NCI-H748 treated with DMSO at 0.1 percent for 48 hours (cell line): ENCODE measurements at places on chromosomes 1 and 21.

DNA sequence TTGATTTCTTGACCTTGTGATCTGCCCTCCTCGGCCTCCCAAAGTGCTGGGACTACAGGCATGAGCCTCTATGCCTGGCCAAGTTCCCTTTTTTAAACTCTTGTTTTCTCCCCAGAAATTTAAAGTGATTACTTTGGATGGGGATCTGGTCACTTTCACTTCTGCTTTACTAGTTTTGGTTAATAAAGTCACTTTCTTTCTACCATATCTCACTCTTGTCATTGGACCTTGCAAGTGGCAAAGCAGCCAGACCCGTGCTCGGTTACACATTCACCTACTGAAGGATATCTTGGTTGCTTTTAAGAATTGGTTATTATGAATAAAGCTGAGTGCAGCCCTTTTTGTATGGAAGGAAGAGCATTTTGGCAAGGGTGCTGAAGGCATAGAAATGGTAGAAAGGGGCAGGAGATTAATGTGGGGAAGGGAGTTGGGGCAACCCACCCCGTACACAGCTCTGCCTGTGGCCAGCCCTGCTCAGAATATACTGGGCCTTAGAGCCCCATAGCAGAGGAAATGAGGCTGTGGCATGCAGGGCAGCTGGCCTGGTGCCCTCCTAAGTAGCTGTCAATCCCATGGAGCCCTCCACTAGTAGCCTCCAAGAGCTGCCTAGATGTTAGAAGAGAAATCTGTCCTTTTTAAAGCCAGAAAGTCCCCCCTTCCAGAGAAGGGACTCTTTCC, 40.7 kb downstream of the CD2 start:
- DNase-seq: no peak

DNA sequence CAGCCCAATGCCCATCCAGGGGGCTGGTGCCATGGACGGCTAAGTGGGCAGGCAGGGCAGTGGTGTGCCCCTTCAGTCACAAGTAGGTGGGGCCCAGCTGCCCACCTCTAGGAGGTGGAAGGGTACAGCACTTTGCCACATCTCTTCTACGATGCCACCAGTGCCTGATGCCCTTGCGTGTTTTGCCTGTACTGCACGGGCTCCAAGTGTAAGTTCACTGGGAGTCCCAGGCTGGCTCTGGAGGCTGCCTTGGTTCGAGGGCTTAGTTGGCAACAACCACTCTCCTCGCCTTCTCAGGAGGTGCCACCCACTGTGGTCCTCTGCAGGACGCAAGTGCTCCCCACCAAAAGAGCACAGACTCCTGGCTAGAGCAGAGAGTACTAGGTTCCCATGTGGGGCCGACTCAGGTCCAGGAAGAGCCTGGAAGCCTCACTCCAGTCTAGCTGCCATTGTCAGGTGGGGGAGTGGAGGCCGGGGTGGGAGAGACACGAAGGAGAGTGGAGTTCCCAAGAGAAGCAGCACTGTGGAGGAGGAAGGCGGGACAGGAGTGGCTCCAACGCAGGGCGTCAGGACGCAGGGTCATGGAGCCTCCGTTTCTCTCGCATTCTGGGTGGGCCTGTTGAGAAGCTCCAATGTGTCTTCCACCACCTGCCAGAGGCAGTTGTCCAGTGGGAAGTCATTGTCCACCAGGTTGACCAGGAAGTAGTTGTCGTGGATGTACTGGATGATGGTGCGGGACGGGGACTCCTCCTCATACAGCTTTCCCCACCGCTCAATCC, 15.5 kb downstream of the MTHFR start:
- no peak for DNase-seq

DNA sequence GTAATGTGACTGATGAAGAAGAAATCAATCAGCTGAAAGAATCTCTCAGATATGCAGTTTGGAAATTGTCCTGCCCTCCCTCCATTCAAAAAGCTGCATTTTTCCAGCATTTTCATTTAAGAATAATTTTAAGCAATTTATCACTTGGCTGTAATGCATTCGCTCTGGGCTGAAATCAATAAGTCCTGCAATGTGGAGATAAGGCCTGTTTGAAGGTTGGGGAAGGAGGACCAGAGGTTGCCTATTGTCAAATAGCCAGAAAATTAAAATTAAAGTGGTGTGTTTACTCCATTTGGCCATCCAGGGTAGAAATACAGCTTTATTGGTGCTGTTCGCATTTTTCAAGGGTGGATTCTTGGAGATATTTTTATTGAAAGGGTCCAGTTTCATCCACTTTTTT, 187.6 kb upstream of the NFIA start:
- no peak for DNase-seq

DNA sequence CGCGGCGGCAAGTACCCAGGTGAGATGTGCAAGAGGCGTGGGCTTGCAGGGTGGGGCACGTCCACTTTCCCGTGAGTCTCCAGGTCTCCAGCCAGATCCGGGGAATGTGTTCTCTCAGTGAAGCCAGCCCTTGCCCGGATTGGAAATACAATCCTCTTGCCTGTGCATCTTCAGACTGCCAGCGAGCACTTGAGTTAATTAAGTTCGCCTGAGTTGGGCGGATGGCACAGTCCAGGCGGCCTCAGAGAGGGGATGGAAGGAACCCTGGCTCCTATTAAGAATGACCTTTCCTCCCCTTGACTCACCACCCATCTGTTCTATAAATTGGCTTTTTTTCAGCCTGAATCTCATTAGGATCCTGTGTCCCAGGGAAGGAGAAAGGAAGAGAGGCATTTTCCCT, 33.3 kb upstream of the CNTN2 start:
- no peak for DNase-seq

DNA sequence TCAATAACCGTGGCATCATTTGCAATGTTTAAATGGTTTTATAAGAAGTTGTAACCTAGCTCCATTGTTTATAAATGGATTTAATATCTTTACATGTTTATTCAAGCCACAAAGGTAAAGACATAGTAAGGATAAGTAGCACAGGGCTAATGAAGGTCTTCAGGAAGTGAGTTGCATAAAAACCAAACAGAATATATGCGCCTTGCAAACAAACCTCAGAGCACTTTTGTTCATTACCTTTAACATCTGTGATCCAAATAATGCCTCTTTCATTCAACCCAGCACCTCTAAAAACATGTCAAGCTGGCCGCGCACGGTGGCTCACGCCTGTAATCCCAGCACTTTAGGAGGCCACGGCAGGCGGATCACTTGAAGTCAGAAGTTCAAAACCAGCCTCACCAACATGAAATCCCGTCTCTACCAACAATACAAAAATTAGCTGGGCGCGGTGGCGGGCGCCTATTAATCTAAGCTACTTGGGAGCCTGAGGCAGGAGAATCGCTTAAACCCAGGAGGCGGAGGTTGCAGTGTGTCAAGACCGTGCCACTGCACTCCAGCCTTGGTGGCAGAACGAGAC, 25.3 kb downstream of the BRINP3 start:
- DNase-seq: peak; percentile 27

DNA sequence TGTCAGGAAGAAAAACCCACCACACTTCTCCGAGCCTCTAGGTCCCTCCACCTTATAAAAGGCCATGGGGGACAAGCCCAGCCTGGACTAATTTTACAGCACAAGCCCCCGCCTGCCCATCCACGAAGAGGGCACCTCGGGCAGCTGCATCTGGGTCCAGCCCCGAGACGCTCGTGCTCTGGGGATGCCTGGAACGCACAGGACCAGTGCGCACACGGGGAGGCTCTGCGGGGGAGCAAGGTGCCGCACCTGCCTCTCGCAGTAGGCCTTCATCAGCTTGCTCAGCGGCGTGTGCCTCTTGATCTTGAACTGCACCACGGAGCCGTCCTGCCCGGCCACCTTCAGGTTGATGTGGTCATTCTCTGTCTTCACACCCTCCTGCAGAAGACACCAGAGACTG, 4.1 kb downstream of the SUMO3 start:
- no peak for DNase-seq

DNA sequence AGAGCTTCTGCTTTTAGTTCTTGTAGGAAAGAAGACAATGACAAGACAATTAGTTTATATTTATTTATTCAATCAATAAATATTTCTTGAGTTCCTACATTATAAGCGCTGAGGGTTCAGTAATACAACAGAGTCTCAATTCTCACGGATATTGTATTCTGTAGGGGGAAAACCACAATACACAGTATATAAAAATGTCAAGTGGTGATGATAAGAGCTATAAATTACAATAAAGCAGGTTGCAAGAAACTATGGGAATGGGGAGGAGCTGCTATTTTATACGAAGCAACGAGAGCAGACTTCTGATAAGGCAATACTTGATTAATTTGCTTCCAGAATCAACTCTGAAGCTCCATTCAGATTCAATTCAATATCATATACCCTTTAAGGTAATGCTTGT, 10.6 kb upstream of the XCL1 start:
- no peak for DNase-seq
